Cortex of kidney (tissue), 1 donor: ENCODE measurements at places on chromosomes 5 and 9.

GRCh38 chr9:70094747-70095146, 51.1 kb downstream of the MAMDC2 start:
- no peak for DNase-seq

GRCh38 chr5:142086229-142086628, 22.4 kb upstream of the NDFIP1 start:
- no peak for DNase-seq

- DNase-seq, result no peak
Observed at GRCh38 chr9:73093740-73094379, 57.8 kb upstream of the ANXA1 start.

DNA sequence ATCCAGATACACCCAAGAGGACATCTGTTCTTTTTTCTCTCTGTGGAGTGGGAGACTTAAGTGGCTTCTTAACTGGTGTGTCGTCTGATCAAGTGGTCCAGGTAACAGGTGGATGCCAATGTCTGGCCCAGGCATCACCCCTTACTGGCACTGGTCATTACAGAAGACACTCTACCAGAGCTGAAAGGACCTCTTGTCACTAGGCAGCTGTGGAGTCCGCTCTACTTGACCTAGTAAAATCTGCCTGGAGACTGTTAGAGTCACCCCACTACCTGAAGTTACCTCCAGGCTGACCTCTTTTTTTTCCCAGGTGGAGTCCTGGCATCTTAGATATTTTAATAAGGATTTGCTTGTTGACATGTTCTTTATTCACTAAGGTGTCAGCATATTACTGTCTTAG, 22.5 kb downstream of the FXN start:
- no peak for DNase-seq

GRCh38 chr9:100375658-100376057, 22.9 kb upstream of the TEX10 start:
- DNase-seq, result no peak

DNA sequence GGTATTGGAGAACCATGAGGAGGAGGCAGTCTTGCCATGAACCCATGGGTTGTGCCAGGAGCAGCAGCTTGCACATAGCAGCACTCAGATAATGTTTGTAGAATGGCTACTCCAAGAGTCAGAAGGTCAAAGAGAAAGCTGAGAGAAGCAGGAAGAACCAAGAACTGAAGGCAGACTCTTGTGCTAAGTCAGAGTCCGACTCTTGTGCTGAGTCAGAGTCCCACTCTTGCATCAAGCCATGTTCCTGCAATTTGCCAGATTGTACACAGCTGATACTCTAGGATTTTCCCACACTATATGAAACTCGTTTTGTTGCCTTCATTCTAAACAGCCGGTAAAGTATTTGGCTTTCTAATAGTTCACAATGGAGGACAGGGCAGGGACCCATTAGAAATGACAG, 26.2 kb upstream of the HSPA9 start:
- DNase-seq, result no peak

DNA sequence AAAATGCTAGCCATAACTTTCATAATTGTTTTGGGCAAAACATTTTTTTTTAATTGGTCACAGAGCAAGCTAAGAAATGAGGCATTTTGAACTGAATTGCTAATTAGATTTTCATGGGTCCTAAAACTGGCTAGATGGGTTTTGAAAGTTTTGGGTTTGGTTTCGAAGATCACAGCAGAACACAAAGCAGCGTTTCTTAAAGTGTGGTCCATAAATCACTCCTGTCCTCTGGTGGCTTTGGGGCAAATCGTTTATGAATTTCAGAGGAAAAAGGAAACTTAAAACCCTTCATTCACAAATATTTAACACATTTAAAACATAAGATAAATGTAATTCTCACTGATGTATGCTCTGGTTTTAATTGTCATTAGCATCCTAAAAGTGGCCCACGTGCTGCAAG, 503.7 kb downstream of the SPATA31D1 start:
- DNase-seq, result no peak

- DNase-seq, result no peak
Observed at GRCh38 chr5:74355041-74355824, 285.3 kb downstream of the ENC1 start.

GRCh38 chr9:3810231-3810630, 284.4 kb upstream of the RFX3 start:
- no peak for DNase-seq

GRCh38 chr5:43680286-43680685, 77.3 kb downstream of the NNT start:
- DNase-seq, result no peak

- no peak for DNase-seq
Observed at GRCh38 chr9:79116709-79117108, 455.1 kb upstream of the TLE4 start.

DNA sequence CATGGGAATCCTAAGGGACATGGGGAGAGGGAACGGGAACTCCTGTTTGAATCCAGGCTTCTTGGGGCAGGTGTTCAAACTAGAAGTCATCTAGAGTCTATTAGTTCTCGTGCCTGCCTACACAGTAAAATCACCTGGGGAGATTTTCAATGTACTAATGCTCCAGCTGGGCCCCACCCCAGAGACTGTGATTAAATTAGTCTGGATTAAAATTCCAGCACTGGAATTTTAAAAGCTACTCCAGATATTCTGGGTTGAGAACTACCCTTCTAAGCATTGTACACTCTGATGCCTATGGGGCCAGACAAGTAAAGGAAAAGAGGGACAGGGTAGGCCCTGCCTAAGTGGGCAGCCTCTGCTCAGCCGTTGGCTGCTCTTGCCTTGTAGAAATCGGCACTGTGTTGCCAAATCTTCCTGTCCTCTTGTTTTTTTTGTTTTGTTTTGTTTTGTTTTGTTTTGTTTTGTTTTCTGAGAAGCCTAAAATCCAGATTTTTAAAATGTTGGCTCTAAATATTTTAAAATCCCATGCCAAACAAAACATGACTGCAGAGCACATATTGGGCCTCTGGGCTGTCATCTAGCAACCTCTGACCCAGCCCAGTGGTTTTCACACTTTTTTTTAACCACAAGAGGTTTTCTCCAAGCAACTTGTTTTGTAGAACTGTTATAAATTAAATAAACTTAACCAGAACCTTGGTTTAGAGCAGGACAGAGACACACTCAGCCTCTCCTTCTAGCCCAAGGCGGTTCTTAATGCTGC, 29.0 kb downstream of the ADRB2 start:
- DNase-seq, result no peak

- no peak for DNase-seq
Observed at GRCh38 chr5:111697215-111697614, 59.8 kb downstream of the NREP start.

GRCh38 chr5:158170060-158170459, 311.1 kb upstream of the CLINT1 start:
- no peak for DNase-seq

- no peak for DNase-seq
Observed at GRCh38 chr5:76490960-76491359, 87.9 kb downstream of the IQGAP2 start.

- DNase-seq, result no peak
Observed at GRCh38 chr5:57302643-57303042, 128.8 kb downstream of the GPBP1 start.

GRCh38 chr5:151052836-151053235, 28.0 kb downstream of the TNIP1 start:
- DNase-seq, result no peak

DNA sequence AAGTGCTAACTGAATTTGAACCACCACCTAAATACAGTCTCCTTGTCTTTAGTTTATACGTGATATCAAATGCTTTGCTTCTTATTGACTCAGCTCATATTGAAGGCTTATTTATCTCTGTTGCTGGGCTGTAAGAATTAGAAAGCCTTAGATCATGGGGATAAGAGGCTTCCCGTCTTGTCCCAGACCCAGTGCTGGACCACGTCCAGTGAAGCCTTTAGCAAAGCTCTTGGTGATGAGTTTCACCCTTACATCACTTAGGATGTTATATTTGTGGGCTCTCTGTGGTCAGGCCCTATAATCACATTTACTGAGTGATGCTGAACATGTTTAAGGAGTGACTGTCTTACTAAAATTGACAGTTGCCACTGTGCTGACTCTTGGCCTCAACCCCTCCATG, 11.2 kb downstream of the FAM240B start:
- DNase-seq, result no peak

DNA sequence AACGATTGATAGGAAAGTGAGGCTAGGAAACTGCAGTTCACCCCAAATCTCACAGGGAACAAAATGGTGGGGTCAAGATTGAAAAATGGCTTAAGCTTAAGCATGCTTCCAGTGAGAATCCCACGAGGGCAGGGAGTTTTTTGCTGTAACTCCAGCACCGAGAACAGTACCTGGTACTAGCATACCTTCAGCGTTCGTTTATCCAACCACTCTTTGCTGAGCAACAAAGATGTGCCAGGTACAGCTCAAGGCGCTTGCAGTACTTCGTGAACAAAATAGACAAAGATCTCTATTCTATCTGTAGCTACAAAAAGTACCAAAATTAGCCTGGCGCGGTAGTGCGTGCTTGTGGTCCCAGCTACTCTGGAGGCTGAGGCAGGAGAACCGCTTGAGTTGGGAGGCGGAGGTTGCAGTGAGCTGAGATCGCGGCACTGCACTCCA, 778 bp upstream of the PPP6C start:
- DNase-seq, result no peak

DNA sequence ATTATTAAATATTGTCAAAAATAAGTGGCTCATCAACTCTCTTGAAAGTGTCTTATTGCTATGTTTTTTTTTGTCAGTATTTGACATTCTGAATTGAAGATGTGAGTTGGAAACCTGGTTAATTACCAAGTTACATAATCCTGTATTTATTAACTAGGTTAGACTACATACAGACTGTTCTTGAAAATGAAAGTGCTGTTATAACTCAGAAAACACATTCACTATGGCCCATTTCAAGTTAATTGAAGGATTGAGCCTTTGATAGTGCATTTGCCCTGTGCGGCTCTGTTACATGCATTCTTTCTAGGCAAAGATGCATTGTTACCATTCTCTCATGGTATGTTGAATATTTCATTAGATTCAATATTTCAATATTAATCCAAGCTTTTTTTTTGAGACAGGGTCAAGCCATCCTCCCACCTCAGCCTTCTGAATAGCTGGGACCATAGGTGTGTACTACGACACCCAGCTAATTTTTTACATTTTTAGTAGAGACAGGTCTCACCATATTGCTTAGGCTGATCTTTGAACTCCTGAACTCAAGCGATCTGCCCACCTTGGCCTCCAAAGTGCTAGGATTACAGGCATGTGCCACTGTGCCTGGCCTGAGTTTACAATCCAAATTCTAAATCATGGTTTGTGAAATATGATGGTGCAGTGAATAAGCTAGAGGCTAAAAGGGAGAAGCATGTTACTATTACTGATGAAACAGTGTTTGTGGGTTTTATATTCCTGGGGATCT, 10.0 kb downstream of the CTNNA1 start:
- no peak for DNase-seq

DNA sequence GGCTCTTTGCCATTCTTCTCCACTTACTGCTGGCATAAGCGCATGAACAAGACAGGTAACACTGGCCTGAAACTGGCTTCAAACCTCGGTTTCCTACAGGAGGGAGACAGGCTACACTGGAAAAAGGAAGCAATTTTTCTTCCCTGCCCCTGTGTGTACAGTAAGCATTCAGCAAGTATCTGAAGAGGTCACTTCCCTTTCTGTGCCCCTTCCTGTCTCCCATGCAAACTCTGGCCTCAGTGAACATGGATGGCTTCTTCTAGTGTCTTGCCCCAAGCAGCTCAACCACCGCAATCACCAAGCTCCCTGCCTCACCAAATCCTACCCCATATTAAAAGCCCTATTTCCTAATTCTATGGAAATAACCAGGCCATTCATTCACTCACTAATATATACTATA, 42.4 kb downstream of the SERINC5 start:
- DNase-seq, result no peak

DNA sequence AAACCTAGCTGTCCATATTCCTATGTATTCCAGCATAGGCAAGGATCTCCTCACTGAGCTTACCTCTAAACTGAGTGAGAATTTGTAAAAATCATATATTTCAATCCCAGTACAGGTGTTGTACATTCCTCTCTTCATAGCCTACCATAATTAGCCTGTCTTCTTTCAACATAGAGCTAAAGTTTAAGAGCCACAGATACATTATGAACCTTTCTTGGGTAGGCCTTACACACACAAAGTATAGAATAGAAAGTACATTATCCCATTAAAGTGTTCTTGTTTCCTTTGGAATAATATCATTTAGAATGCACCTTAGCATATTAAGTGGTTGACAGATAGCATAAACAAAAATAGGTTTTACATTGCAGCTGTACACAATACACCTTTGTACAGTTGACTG, 282.1 kb upstream of the TMEM161B start:
- no peak for DNase-seq

GRCh38 chr5:9421884-9422283, 124.0 kb downstream of the SEMA5A start:
- no peak for DNase-seq

DNA sequence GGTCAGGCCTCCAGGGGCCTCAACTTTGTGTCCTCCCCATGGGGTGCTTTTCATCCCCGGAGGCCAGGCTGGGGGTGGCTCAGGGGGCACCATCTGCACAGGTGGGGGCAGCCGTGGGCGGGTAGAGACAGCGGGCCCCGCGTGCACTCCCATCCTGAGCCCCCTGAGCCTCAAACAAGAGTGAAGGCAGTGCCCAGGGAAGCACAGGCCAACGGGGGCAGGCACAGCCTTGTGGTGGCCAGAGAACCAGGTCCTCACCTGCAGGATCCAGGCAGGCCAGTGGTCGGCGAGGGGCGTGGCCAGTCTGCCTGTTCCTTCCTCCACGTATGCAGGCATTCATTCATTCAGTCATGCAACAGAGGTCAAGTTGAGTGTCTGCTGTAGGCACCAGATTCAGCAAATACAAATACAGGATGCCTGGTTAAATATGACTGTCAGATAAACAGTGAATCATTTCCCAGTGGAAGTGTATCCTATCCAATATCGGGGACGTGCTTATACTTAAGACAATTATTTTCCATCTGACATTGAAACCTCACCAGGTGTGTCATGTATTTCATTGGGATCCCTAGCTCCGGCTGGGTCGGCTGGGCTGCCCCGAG, 22.3 kb downstream of the KCNT1 start:
- no peak for DNase-seq

DNA sequence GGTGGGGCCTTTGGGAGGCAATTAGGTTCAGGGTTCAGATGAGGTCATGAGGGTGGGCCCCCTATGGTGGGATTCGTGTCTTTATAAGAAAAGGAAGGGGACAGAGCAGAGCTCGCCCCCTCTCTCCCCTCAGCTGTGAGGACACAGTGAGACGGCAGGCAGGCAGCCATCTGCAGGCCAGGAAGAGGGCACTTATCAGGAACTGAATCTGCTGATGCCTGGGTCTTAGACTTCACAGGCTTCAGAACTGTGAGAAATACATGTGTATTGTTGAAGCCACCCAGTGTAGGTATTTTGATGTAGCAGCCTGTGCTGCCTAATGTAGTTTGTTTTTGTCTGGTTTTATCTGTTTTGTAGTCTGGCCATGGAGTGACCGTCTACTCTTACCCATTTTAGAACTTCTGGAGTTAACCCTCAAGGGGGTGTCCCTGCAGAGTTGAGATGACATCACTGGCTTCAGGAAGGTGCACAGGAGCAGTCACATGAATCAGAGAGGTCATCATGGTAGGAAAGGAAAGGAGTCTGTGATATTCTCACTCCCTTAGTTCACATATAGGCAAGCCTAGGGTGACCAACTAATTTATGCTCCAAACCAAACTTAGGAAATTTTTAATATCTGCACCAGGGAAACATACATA, 71.0 kb downstream of the LRRC70 start:
- DNase-seq, result no peak
